Right renal cortex interstitium (tissue), 3 donors: ENCODE measurements at places on chromosomes 5 and 9.

DNA sequence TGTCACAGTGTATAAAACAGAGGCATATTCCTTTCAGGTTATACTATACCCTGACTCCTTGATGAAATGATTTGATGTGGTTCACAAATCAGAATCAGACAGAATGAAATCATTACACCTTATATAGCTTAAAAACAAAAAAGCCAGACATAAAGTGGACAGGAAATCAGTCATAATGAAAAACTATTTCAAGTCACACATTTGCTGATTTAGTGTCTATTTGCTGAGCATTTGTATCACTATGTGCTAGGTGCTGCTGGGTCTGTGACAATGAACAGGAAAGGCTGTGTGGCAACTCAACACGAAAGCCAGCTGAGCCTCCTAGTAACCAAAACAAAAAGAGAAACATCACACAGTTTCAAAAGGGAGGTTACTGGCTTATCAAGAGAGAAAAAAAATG, 194.0 kb downstream of the EFNA5 start:
- DNase-seq, result no peak

DNA sequence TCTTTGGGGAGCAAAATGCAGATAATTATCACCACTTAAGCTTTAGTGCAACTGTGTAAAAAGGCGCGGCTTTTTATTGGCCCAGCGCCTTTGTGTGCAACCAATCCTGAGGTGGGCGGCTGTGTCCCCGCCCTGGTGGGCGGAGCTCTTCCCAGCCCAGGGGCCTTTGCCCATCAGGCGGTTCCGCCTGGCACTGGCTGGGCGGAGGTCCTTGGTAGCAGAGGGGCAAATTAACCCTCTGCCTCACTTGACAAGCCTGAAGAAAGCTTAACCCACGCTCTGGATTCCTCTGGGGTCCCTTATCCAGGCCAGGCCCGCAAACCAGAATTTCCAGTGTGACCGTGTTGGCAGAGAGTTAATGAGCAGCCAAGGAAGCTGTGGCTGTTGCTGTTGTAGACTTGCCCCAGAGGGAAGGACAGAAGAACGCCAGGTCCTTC, 12.8 kb upstream of the NIPAL4 start:
- DNase-seq, result peak; percentile 38

- no peak for DNase-seq
Measured at GRCh38 chr5:65981548-65981947, 55.2 kb downstream of the ERBIN start.

GRCh38 chr5:44396312-44396711, 7.1 kb upstream of the FGF10 start:
- no peak for DNase-seq

GRCh38 chr9:115117999-115118878, at the start of gene TNC:
TSS of gene TNC (minus strand) at chr9:115118157. CDS start at chr9:115091018, 27,139 bp downstream.
- DNase-seq, result peak; percentile 75

DNA sequence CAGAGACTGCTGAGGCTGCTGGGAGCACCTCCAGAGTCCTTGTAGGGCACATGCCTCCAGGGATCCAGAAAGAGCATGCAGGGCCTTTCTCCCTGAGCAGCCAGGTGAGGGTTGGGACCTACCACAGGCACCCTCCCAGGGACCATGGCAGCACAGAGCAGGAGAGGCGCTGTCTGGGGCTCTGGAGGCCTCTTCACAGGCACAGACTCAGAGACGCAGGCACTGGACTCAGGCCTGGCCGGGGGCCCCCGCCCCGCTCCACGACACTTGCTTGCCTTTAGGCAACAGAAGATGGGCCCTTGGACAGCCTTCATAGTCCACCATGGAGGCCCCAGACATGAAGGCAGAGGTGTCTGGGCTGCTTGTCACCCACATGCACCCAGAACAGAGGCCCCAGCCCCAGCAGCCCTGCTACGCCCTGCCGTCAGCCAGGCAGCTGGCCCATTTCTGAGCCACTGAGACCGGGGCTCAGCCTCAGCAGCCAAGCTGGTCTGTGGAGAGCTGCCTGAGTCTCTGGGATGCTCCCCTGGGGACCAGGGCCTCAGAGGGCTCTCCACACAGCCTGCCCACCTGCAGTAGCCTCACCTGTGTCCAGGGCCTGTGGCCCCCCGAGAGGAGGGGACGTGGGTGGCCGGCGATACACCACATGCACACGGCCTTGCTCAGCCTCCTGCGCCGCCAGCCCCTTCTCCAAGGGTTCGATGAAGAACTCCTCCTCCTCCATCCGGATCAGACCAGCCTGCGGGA, 72.8 kb downstream of the ADAMTS2 start:
- DNase-seq, result no peak

- no peak for DNase-seq
Measured at GRCh38 chr5:135110785-135111596, 77.0 kb upstream of the PITX1 start.

GRCh38 chr9:76608575-76609273, 149.7 kb downstream of the GCNT1 start:
- no peak for DNase-seq

DNA sequence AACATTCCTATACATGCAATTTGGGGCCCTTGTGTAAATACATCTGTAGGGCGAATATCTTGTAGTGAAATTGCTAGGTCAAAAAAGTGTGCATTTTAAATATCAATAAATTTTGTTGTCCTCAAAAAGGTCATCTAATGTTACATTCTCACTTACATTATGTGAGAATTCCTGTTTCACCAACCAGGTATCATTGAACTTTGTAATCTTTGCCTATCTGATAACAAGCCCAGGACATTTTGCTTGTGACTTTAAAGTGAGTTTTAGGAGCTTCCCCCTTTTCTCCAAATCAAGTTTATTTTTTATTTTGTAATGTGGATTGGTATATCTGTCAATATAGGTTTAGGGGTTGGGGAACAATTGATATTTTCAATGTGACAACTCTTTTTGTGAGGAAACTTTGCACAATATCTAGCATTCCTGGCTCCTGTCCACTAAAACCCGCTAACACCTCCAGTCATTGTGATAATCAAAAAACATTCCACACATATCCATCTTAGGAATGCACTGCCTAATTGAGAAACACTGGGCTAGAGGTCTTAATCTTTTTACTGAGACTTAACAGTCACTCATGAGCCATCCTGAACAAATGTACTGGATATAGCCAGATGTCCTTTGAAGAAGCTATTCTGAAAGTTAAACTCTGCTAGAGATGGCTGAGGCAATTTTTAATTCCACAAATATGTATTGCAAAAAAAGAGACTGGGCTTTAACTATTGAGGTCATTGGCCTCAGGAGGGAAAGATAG, 72.5 kb upstream of the SLC1A1 start:
- DNase-seq, result no peak

DNA sequence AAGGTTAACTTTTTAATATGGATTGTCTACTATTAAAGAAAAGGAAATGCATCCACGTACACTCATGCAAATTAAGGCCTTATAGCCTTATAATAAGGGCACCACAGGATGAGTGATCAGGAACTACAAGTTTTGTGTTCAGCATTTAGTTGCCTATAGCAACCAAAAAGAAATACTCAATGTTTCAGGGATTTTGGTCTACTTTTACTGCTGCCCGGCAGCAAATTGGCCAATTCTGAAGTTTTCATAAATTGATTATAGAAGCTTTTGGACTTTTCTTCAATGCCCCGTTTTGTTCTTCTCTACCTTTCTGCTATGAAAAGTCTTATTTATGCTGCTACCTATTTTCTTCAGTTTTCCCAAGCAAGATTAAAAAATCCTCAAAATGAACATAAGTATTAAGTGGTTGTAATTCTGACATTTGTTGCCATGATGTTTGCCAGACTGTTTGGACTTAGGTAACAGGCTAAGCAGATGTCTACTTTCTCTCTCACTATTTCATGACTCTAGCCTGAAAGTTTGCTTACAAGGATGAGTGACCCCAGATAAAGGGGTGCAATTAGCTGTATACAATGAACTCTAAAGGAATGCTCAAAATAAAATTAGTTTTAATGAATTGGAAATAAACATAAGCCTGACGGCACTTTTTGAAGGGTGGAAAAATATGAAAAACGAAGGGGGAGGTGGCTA, 391.5 kb upstream of the DAB2 start:
- DNase-seq, result no peak

DNA sequence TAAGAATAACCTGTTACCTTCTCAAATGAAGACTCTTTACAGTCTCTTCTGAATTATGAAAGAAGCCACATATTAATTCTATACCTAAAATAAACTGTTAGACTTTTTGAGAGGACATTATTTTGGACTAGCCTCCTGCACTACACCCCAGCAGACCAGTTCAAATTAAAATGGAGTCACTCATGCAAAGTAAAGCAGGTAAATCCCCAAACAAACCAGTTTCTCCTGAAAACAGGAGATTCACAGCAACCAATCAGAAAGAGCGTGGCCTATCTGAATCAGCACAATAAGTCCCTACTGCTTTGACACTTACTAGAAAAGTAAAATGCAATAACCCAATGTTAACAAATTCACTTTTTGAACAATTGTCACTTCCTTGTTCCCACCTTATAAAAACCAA, 58.8 kb downstream of the PTBP3 start:
- no peak for DNase-seq

GRCh38 chr9:136650648-136651047, 12.1 kb upstream of the EGFL7 start:
- DNase-seq, result no peak

GRCh38 chr5:172284611-172284980, 1.0 kb upstream of the UBTD2 start:
- peak; percentile 26 for DNase-seq
